Fibroblast of mammary gland (primary cell): ENCODE measurements at places on chromosomes 1 and 21.
A peak's percentile ranks its signal among the peaks of the same experiment; 100 is the strongest.

DNA sequence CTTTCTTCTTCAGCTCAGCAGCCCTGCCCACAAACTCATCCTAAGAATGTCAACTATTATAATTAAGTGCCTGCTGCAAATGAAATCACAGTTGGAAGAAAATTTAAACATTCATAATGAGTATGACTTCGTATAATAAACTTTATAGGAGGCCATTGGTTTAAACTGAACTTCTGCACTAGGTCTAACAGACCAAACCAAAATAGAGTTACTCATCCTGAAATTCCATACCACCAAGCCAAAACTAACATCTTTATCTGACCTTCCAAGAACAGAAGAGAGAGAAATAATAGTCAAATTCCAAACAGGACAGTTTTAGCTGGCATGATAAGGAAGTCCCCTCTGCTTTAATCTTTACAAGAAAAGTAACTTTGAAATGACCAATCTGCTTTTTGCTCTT lies 472.4 kb upstream of the PRMT6 start:
- DNase-seq = no peak

DNA sequence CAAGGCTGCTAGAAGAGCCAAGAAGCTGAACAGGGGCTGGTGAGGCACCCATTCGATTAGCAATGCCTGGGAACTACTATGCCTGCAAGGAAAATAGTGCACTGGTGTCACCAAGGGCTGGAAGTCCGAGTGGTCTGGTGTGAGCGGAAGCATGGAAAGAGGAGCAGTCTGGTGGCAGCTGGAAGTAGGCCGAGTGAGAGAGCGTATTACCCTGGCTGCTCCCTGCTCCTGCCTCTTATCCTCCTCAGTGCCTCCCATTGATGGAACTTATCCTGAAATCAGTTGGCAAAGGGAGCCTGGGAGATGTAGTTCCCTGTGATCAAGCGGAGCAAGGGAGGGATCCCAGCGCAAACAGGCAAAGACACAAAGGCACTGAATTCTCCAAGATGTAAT lies 9.6 kb downstream of the SMAP2 start:
- DNase-seq = no peak

- no peak for DNase-seq
Measured at GRCh38 chr1:200384818-200385390, 24.9 kb downstream of the ZNF281 start.

- DNase-seq = no peak
Measured at GRCh38 chr1:153122831-153123421, 9.6 kb upstream of the SPRR2F start.

DNA sequence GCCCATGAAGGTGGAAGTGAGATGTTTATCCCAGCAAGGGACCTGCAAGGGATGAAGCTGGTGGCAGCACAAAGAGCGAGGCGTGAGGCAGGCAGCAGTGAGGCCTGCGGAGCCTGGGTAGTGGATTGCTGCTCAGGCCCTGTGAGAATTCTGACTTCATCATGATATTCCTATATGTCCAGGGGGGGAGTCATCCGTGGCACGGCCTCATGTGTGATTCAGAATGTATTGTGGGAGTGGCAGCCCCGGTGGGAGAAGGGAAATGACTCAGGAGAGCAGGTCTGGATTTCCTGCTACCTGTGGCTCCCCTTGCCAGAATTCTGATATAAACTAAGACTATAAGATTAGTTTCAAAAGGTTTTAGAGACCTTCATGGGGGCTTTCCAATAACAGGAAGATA lies 240.9 kb downstream of the CAMTA1 start:
- DNase-seq = no peak

- DNase-seq = no peak
Measured at GRCh38 chr1:47814612-47815395, 182.4 kb downstream of the TRABD2B start.

DNA sequence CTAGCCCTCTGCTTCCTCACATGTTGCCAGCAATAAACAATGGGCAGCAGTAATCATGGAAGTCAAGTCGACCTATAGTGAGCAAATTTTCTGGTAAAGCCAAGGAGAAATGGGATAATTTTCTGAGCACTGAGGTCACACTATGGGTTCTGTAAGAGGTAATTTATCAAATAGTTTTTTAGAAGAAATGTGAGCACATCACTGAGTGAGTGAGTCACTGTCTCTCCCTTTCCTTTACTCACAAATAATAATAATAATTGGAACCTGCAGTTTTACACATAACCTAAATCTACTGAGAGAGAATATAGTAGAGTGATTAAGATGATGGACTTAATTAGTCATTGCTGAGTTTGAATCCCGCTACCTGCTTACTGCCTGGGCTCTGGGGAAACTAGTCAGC lies 23.6 kb downstream of the SLC35F3 start:
- no peak for DNase-seq

DNA sequence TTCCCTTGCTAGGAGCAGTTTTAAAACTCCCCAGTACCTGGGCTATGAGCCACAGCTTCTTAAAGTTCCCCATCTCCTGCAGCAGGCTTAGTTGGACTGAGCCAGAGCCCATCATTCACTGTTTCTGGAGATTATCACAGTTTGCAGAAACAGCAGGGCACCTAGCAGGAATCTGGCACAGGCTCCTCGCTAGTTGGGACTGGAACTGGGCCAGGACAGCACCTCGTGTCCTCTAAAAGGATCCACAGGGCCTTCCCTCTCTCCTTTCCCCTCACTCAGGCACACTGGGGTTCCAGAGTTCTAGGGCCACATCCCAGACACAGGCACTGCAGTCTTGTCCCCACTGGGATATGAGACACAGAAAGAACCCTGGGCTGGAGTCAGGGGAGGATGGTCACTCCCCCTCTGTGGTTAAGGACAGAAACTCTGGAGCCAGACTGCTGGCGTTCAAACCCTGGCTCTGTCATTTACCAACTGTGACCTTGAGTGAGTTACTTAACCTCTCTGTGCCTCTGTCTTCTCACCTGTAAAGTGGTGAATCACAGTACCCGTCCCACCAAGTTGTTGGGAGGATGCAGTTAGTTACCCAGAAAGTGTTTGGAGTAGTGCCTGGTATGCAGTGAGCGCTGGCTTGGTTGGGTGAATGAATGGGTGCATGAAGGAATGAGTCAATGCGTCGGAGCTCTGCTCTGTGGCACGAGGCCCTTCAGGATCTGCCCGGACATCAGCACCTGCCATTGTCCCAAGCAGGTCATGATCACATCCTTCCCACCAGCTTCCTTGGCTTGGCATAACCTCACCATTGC lies 18.8 kb upstream of the ECE1 start:
- peak; percentile 40 for DNase-seq

- DNase-seq = no peak
Measured at GRCh38 chr1:236835491-236835890, 40.4 kb downstream of the MTR start.

GRCh38 chr1:19533626-19534025 lies 48.3 kb upstream of the CAPZB start:
- DNase-seq = no peak

DNA sequence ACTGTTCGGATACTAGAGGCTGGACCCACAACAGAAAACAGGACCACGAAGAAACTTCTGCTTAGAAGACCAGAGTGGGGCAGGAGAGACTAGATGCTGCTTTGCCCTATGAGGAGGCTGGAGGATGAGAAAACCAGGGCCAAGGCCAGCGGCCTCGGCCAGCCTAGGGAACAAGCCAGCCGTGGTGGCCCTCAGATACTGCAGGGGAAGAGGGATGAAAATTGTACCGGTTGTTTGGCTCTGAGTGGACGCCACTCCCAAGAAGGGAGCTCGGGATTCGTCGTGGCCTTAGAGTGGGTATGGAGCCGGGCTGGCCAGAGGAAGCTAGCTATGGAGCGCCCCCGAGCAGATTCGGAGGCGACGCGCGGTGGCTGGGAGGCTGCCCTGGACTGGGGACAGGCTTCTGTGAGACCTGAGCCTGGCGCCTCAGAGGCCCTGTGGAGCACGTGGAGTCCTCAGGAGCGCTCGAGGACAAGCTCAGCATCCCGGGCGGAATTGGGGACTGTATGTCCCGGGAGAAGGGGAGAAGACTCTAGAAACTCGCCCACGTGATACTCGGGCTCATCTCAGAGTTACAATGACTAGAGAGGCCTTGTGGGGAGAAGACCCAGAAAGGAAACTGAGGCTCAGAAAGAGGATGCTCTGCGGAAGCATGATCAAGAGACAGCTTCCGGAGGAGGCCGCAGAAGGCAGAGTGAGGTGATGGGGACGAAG lies 2.8 kb downstream of the PRRX1 start:
- no peak for DNase-seq

- DNase-seq = no peak
Measured at GRCh38 chr1:8076176-8076575, 50.1 kb upstream of the ERRFI1 start.

- peak; percentile 41 for DNase-seq
Measured at GRCh38 chr1:6438047-6438525, 13.5 kb downstream of the ESPN start.

DNA sequence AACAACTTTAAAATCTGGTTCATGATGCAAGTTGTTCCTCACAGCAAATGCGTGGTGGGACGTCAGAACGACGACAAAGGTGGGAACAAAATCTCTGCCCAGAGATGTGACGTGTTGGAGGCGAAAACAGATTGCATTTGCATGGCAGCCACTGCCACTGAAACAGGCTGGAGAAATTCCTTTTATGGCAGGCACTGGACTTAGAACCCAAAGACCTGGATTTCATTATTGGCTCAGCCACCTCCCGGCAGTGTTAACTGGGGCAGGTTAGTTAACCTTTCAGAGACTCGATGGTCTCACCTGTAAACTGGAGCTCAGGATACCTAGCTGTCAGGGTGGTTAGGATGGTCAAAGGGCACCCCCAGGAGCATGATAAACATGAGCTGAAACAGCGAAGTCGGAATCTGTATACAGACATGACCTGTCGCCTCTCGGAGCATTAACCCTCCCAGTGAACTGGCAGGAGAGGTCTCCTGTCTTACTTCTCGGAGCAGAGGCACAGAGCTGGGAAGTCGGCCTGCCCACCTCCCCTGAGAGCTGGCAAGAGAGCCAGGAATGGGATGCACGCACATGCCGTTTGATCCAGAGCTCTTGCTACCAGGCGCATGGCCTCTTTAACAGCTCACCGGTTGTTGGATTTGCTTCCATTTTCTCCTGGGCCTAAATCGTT lies 59.2 kb upstream of the TARBP1 start:
- no peak for DNase-seq

DNA sequence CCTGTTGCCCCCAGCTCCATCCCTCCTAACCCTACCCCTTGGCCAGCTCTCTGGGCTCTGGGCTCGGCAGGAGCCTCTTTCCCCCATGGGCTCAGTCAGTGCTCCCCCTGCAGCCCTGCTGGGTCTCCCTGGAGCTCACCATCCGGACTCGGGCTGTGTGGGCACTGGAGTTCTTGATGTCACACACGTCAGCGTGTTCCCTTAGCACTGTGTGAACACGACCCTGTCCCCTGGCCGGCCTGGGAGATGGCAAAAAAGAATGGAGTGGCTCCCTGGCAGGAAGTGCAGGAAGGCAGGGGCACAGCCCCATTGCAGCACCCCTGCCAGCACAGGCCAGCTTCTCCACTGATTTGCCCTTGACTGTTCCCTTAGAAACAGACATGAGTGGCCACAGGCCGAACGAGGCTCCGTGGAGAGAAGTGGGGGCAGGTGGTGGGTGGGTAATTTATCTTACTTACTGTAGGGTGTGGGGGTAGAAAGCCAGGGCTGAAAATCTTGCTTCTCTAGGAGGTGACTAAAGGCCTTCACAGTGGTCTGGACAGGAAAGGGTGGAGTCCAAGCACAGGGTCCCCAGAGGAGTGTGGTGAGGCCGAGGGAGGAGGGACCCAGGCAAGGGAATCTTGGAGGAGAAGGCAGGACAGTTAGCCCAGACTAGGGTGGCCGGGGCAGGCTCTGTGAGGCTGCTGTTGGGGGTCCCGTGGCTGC lies 381.7 kb upstream of the VAMP3 start:
- DNase-seq = peak; percentile 56

- DNase-seq = no peak
Measured at GRCh38 chr1:232033285-232033684, 406.7 kb downstream of the DISC1 start.

- no peak for DNase-seq
Measured at GRCh38 chr1:212607206-212607912, 1.2 kb upstream of the ATF3 start.

- DNase-seq = no peak
Measured at GRCh38 chr1:95966866-95967265, 732.9 kb downstream of the RWDD3 start.

- DNase-seq = no peak
Measured at GRCh38 chr1:234708700-234709395, 98.9 kb upstream of the IRF2BP2 start.

DNA sequence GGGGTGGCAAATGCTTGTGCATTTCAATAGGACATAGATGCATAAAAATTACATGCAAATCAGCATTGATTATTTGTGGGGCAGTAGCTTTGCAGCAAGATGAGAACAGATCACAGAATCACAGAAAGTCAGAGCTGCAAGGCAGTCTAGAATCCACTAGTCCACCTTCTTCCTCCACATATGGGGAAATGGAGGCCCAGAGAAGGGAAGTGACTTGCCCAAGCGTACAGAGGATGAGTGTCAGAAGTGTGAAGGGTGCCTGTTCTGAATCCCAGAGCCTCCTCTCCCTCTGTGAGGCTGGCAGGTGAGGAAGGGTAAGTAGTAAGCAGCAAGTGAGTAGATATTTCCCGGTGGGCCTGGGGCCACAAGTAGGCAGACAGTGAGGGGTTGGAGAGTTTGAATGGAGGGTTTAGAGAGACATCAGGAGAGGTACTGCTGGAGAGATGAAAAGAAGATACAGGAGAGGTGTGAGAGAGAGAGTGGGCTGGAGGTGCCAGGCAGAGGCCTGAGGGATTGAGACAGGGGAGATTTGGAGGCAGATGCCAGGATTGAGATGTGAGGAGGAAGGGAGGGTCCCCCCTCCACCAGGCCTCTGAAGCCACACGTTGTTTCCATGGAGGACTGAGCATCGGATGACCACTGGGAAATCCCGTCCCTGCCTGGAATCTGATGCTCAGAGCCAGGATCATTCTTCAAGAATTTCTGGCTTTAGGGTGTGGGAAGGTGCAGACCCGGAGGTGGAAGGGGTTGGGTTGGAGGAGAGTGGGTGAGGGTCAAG lies 4.8 kb upstream of the MYOG start:
- DNase-seq = no peak

GRCh38 chr1:220137019-220137786 lies 43.3 kb downstream of the IARS2 start:
- DNase-seq = no peak

DNA sequence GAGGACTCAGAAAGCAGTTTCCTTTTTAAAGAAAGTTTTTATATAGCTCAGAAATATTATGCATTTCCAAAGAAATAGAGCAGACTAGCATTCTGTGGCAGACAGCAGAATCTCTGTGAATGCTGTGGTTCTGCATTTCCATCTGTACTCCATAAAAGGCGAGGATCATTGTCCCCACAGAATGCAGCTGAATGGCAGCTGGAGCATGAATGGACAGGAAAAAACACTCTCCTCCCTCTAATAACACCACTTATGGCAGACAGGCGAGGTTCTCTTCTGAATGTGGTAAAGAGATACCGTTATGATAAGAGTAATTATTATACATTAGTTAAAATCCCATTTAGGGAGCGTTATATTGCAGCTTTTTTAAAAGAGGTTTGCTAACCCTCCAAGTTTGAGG lies 81.4 kb upstream of the WLS start:
- no peak for DNase-seq

DNA sequence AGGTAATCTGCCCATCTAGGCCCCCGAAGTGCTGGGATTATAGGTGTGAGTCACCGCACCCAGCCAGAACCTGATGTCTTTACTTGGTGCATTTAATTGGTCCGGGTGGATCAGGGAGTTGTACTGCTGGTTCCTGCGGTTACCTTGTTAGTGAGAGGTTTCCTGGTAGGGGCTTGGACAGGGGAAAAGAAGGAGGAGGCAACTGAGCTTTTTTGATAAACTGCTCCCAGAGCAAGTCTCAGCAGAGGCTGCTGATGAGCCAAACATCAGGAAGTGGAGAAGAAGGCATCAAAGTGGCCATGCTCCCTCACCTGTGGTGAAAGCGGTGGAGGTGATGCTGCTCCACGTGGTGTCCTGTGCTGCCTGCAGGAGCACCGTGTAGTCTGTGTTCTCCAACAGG lies 161.5 kb upstream of the KIAA0040 start:
- no peak for DNase-seq
